Glutamatergic neuron (in vitro differentiated cells): ENCODE measurements at places on chromosomes 4 and X. TPM values are rescaled to one million over a fixed set of nuclear protein-coding genes. Genes with fewer than 3 reads are reported as not detected.

GRCh38 chrX:128800138-128800537, 723.2 kb downstream of the SMARCA1 start:
- no peak for DNase-seq

DNA sequence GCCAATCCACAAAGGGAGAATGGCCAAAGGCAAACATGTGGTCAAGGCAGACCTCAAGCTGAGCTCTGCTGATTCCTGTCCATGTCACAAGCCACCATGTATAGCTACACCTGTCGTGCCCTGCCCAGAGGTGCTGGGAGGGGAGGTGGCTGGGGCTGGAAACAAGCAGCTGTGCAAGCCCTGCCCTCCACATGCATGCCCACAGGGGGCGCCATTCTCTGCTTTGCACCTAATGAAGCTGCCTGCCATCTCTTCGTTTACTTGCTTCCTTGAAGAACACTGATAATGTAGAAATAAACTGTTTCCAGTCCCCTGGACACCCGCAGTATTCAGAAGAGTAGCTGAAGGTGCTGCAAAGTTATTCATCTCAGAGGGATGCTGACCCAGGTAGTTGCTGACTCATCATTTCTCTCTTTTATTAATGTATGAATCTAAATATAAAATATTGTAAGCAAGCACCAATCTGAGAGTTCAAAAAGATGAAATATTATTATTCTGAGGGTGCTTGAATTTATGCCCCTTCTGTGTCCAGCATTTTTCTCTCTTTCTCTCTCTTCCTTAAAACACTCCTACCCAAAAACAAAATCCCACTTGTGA, 278.6 kb downstream of the ADGRA3 start:
- peak; percentile 80 for DNase-seq

- no peak for DNase-seq
Observed at GRCh38 chr4:107552306-107552705, 167.7 kb downstream of the PAPSS1 start.

GRCh38 chrX:132533409-132533808, 44.6 kb upstream of the MBNL3 start:
- DNase-seq, result no peak

DNA sequence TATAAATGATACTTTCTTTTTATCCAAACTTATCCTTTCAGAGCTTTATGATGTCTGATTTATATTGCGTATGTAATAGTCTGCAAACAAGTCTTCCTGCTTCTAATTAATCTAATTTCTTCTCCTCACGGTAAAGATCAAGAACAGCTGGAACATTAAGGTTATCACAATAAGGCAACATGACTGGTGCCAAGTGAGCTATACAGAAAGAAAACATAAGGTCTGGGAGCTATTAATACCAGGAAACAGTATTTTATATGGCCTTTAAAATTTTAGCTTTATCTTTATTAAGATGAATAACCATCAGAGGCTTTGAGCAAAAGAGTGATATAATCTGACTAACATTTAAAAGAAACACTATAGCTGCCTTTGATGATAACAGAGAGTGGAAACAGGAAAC, 28.7 kb upstream of the CABS1 start:
- no peak for DNase-seq

DNA sequence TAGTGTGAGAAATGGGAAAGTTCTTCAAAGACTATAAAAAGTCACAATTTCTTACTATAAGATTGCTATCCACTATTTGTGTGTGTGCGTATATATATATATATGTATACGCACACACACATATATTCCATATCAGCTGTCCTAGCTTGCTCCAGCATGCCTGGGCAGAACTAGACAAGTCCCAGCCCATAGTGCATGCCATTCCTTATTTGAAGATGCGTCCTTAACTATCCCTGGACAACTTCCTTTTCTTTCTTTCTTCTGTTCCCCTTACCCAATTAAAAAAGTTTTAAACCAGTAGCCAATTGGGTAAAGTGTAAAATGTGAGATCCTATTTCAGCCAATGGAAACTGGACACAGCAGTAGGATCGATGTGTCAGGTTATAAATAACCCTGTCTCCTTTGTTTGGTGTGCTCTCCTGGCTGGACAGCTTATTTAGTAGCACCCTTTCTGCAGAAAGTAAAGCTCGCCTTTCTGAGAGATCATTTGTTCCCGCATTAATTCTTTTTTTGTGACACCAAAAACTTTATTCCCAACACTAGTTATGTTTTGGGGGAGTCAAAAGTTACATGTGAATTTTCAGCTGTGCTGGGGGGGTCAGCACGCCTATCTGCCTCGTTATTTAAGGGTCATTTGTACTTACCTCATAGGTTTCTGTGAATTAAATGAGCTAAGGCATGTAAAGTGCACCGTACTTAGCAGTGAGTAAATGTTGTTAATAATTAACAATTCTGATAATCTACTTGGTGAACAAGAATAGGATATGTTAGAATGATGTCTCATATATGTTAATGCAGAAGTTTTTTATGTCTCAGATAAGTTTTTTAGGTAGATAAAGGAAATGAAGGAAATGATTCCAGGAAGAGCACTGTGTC, 40.9 kb downstream of the KDM6A start:
- no peak for DNase-seq

DNA sequence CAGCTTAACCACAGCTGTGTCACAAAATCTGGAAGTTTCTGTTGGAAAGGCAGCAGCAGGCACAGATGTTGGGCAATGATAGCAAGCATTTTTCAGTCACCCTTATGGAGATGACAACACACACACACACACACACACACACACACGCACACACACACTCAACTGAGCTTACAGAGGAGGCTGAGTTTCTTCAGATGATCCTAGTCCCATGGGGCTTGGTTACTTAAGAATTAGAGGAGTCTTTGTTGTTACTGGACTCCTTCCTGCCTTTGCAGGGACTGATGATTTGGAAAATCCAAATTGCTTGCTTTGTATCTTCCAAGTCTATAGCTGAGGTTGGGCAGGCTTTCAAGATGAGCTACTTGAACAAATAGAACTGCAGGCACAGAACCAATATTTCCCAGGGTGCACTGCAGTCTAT, 740.1 kb upstream of the PITX2 start:
- no peak for DNase-seq

GRCh38 chrX:37453821-37454220, 104.7 kb downstream of the PRRG1 start:
- no peak for DNase-seq

DNA sequence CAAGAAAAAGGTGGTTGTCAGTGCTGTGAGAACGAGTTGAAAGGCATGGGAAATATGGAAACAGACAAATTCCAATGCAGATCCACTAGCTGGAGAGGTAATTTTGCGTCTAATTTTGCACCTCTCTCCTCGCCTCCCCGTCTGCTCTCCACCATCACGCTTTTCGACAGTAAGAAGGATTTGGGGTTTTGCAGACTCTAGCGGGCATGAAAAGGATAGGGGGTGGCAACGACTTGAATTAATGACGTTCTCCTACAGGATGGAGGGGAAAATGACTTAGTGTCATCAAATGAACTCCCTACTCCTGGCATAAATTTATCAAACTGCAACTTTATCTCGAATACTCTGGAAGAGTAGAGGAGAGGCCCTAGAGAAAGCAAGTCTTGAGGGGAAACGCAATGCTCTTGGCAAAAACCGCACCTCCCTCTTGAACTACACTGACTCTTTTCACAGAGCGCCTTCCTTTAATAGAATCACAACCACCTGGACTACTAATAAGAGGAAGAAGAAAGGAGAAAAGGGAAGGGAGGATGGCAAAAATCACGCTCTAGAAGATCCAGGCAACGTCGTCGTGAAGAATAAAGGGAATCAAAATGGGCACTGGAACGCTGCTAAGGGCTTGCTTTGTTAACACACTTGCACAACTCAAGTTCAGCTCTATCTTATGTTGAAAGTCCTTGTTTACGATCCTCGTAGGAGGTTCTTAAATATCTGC, 871 bp upstream of the SLITRK2 start:
- DNase-seq, result no peak

The REELD1 gene
- not detected for total RNA-seq

The PRR32 gene
- not detected for total RNA-seq
